ENCODE measurements at places on chromosomes 11 and 22. TPM values are rescaled to one million over a fixed set of nuclear protein-coding genes. Genes with fewer than 3 reads are reported as not detected.

GRCh38 chr11:1917523-1918435, 1.7 kb upstream of the TNNT3 start:
- no peak for DNase-seq

DNA sequence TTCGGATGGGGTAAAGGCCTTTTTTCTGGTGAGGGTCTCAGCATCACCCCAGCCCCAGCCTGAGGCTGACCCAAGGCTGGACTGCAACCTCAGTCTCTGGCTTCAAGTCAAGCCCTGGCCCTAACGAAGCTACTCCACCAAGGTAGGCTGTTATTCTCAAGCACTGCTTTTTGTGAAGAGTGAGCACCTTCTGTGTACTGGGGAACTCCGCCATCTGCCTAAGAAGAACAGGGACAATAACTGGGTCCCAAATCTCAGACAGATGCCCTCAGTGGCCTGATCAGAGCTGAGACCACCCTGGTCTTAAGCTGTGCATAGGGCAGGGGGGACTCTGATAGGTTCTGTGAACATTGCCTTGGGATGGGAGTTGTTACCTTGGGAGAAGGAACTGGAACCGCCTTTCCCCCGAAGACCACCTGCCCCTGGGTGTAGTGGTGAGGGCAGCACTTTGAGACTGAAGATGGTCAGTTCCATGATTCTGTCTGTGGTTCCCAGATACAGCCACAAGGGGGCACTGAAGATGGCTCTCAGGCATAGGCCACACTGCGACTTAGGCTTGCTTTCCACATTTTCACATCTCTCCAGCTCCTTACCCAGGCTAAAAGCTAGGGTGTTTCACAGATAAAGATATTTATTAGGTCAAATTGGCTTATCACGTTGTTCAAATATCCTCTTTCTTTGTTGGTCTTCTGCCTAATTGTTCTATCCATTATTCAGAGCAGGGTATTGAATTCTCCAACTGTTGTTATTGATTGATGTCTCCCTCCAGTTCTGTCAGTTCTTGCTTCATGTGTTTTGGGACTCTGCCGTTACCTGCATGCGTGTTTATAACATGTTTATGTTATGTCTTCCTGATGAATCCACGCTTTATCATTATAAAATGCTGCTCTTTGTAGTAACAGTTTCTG, 11.8 kb upstream of the UVRAG start:
- no peak for DNase-seq

- DNase-seq, result no peak
These were observed 31.5 kb downstream of the C2CD3 start for GRCh38 chr11:74139151-74139918.

DNA sequence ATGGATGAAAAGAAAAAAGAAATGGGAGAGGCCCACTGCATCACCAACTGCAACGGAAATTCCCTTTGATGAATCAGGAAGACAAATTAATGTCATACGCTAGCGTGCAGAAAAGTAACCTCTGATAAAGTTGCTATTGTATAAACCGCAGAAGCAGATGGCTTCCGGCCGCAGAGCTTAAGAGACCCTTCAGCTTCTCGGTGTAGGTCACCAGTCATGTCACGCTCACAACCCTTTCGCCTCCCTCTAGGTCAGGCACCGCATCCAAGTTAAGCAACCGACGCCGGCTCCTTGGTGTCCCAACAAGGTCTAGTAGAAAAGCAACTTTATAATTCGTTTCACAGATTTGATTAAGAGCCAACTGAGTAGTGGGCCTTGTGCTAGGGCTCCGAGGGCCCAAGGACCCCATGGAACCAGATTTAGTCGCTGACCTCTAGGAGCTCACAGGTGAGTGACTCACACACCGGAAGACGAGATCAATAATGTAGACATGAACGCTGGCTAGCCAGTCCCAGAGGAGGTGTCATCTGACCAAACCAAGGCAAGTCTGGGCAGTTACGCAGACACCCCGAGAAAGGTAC, 1.2 kb upstream of the ZFP91 start:
- no peak for DNase-seq

DNA sequence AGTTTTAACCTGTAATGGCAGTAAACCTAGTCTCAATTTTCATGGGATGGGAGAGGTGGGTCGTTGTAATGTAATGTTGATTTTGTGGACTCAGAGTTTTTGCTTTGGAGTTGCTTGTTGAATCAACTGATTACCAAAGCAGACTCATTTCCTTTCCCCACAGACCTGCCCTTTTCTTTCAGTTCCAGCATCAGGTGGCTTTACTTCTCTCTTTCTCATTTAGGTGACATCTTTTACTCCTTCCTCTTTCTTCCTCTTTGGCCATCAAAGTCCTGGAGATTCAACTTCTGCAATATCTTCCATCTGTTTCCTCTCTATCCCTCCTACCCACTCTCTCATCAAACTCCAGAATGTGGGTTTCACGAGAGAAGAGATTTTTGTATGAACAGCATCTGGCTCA, 313.9 kb downstream of the TMEM135 start:
- peak; percentile 22 for DNase-seq

GRCh38 chr22:28714043-28714628, 27.5 kb downstream of the CHEK2 start:
- DNase-seq, result no peak

GRCh38 chr11:78922859-78923625, 348.4 kb upstream of the NARS2 start:
- DNase-seq, result no peak

DNA sequence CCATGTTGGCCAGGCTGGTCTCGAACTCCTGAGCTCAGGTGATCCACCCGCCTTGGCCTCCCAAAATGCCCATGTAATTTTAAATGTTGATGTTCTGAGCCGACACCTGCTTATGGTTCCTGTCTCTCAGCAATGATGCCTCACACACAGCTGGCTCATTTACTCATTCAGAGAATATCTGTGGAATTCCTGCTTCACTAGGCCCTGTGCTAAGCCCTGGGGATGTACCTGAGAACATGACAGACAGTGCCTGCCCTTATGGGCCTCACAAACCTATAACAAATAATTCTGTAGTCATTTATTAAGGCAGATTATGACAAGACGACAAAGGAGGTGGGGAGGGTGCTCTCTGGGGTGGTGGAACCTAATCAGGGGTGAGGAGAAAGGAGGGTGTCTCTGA, 93.7 kb downstream of the PRR5L start:
- DNase-seq, result no peak

DNA sequence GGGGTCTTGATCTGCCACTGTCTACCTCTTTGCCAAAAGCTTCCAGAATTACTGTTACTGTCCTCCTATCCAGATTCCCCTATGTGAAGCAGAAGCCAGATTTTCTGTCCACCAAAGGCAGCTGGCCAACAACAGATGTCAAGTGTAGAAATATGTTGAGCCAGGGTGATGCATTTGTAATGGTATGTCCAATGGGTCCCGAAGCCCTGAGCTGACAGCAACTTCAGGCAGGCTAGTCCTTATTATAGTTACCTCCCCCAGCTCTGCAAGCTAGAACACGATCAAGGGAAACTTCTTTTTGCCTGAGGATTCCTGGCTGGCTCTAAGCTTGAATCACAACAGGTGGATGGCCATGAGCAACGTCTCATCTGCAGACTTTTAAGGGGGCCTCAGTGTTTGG, 10.2 kb downstream of the PAMR1 start:
- no peak for DNase-seq

DNA sequence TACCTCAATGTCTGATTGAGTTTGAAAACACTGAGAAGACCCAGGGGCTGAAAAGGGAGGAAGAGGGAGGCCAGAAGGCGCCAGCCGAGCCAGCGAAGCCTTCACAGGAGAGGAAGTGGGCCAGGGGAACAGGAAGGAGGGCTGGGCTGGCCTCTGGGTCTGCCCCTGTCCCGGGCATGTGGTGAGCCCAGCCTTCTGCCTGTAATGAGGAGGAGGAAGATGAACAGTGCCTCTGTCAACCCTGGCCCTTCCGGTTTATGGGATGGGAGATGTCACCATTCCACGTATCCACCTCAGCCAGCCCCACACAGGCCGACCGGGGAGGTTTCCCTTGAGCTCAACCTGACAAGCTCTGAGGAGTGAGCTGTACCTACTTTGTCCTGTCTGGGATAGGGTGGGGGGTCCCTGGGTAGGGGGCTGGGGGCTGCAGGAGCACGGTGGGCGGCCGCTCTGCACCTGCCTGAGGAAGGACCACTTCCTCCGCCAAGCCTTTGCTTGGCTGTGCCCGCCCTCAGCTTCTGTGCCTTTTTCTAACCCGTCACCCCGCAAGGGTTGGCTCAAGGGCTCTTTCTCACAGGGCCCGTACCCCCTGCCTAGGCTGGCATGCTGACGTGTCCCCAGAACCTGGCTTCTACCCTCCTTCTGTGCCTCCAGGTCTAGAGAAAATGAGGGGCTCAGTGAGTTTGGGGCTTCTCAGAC, 2.0 kb downstream of the PARVG start:
- DNase-seq, result no peak

DNA sequence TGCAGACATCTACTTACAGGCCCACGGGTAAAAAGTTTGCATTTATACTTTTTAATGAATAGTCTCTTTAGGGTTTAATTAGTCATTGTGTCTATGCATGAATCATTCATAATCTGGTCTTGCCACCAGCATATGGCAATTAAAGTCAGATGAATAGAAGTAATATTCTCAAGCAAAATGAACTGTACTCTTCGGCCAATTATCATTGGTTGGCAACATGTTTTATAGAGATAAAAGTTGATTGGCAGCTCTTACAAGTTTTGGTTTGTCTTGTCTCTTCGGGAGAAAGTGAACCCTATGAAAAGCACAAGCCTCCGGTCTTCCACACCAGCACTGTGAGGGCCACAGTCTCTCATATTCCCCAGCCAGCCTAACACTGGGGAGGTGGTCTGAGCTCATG, 97.8 kb downstream of the OSBP2 start:
- DNase-seq, result no peak

PKP3 gene
- 117 TPM for total RNA-seq

ADM2 gene
- not detected for total RNA-seq

SLC22A12 gene
- not detected for total RNA-seq

HEPACAM gene
- total RNA-seq, result 3.4 TPM

C22orf42 gene
- not detected for total RNA-seq
